GM13977 (cell line): ENCODE measurements at places on chromosomes 16 and 17.

GRCh38 chr16:89248196-89248982 is 30.9 kb downstream of the ZNF778 start:
- no peak for DNase-seq

- DNase-seq = no peak
These were observed 100.0 kb upstream of the ZFHX3 start for GRCh38 chr16:73147958-73148357.

DNA sequence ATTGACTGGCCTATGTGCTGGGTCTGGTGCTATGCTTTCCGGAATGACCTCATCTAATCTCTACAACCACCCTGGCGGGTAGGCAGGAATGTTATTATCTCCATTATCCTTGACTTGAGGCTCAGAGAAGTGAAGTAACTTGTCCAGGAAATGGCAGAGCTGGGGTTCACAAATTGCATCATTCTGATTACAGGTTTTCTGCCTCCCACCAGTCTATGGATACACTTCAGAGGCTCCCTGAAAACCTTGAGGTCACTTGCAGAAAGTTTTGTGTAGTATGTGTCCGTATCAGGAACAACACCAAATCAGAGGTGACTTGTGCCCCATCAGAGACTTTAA is 19.1 kb downstream of the NOD2 start:
- no peak for DNase-seq

DNA sequence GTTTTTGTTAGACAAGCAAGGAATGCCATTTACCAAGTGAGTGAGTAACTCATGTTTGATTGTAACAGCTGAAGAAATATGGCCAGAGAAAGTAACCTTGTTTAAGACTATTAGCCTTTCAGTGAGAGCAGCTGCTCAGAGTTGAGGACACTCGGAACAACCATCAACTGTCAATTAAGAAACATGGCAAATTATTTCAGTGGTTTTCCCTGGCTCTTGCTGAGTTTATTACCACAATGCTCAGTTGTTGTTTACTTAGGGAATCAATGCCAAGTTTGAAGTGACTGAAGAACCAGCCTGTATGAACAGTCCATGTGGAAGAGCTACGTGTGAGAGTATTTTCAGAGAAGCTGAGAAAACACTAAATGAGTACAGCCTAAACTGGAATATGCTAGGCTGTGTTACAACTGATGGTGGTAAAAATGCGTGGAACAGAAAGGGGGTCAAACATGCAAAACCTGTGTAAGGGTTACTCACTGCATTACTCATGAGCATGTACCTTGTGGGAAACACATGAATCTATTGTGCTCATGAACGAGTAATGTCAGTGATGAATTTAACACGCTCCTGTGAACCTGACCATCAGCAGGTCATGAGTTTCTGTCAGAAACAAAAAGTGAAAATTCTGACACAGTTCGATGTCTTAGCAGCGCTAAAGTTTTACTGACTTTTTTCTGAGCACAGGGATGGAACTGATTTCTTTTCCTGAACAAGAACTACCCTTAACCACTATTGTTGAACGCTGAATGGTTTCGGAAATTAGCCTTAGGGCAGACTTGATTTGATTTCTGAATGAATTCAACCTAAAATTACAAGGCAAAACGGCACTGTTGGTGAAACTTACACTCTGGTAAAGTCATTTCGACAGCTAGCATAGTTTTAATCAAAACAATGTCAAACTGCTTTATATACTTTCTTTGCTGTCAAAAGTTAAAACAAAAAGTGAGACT is 33.5 kb downstream of the GNA13 start:
- peak; percentile 74 for DNase-seq

GRCh38 chr16:24580665-24581064 is 41.3 kb downstream of the RBBP6 start:
- DNase-seq = peak; percentile 40

DNA sequence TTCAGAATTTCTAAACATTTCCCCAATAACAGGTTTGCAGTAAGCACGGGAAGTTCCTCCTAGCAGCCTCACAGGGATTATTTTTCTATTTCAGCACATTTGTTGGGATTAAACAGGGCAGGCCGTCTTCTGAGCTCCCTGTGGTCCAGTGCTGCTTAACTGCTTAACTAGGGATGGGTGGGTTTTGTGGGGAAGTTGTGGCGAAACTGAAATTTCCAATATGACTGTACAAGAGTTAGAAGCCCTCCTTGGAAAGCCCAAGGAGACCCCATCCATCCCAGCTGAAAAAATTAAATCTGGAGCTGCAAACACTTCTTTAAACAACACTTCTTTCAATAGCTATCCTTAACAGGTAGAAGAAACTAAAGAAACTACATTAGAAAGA is 22.2 kb downstream of the FAM117A start:
- no peak for DNase-seq

GRCh38 chr16:84534815-84535214 is 30.4 kb upstream of the MEAK7 start:
- DNase-seq = no peak

DNA sequence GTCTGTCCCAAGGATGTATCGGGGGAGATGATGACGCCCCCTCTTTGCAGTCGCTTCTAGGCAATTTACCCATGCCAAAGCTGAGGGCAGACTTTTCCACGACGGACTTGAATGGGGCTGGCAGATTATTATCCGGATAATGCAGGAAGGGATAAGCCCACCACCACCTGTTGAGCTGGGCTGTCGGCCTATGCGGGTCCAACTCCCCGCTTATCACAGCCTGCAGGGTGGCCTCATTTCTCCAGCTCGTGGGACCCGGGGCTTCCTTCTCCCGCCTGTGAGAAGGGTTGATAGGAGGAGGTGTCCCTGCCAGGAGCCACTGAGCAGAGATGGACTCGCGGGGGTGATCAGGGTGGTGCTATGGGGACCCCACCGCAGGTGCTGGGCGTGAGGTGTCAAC is 559 bp downstream of the CACNG5 start:
- no peak for DNase-seq

- DNase-seq = no peak
These were observed 7.5 kb downstream of the IFI35 start for GRCh38 chr17:43014020-43014648.

- DNase-seq = no peak
These were observed 184.6 kb downstream of the TMEM132E start for GRCh38 chr17:34763728-34764665.

DNA sequence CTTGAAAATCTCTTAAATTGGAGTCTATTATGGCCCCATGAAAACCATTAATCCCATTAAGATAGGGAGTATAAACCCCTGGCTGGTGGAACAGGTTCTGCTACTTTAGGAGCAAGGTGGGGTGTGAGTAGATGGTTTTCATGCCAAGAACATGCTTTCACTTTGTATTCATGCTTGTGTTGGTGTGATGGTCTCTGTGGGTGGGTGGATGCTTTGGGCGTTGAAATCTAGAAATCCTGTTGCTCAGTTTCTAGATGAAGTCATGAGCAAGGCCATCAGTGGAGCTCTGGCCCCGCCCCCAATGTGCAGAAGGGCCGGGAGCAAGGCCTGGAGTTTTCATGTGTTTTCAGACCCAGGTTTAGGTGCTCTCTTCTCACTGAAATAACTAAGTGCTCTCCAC is 20.1 kb downstream of the PLD6 start:
- DNase-seq = peak; percentile 76

GRCh38 chr16:23506606-23506994 is 3.7 kb downstream of the GGA2 start:
- DNase-seq = no peak

GRCh38 chr16:88939972-88940861 is 36.8 kb downstream of the CBFA2T3 start:
- peak; percentile 79 for DNase-seq

DNA sequence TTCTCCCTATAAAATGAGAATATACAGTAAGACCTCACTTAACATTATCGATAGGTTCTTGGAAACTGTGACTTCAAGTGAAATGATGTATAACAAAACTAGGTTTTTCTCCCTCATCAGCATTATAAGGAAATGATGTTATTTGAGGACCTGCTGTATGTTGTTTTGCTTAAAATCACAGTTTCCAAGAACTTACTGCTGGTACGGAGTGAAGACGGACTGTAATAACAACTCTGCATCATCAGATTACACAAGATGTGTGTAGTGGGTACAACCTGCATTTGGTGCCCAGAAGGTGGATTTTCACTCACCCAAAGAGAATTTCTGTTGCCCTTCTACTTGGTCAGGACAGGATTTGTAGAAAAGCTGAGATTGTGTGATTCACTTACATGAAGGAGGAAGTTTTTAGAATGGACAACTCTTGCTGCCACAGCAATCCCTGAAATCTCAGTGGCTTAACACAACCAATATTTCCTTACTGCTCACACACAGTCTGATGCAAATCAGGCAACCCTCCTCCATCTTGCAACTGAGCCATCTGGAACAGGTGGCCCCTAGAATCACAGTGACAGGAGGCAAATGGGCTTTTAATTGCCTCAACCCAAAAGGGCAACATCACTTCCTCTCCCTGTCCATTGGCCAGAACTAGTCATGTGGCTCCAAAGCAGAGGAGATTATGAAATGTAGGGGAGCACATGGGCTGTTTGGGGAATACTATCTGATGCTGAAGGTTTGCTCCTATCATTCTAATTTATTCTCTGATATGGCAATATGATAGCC is 67.6 kb upstream of the CACNG5 start:
- no peak for DNase-seq

DNA sequence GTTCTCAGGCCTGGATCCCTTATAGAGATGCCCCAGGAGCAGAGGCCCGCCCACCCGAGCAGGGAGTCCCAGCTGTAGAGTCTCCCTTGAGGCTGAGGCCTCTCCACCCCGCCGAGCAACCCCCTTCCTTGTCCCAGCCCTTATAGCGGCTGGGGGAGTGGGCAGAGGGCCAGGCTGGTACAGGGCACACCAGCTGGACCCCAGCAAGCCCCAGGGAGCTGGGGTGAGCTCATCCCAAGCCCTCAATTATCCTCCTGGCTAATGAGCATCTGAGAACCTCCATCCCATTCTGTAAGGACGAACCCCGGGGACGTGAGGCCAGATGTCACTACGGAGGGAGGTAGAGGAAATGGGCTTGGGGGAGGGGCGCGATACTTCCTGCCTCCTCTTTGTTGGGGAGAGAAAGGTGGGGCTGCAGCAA is 3.2 kb upstream of the SNN start:
- DNase-seq = no peak

GRCh38 chr16:48831076-48831722 is 221.2 kb upstream of the N4BP1 start:
- no peak for DNase-seq

GRCh38 chr16:885391-885790 is 84.9 kb upstream of the GNG13 start:
- no peak for DNase-seq

- DNase-seq = no peak
These were observed 30.4 kb upstream of the SBK1 start for GRCh38 chr16:28261942-28262341.

GRCh38 chr17:74981979-74982662 is 5.3 kb upstream of the CDR2L start:
- peak; percentile 86 for DNase-seq

- DNase-seq = no peak
These were observed 12.7 kb downstream of the KRT12 start for GRCh38 chr17:40854175-40854814.

- DNase-seq = peak; percentile 84
These were observed 15.9 kb downstream of the GRB7 start for GRCh38 chr17:39753514-39754160.

- DNase-seq = no peak
These were observed 51.7 kb downstream of the SNX29 start for GRCh38 chr16:12028288-12028619.

GRCh38 chr17:7211491-7212273 is 8.0 kb downstream of the DLG4 start:
- DNase-seq = no peak

DNA sequence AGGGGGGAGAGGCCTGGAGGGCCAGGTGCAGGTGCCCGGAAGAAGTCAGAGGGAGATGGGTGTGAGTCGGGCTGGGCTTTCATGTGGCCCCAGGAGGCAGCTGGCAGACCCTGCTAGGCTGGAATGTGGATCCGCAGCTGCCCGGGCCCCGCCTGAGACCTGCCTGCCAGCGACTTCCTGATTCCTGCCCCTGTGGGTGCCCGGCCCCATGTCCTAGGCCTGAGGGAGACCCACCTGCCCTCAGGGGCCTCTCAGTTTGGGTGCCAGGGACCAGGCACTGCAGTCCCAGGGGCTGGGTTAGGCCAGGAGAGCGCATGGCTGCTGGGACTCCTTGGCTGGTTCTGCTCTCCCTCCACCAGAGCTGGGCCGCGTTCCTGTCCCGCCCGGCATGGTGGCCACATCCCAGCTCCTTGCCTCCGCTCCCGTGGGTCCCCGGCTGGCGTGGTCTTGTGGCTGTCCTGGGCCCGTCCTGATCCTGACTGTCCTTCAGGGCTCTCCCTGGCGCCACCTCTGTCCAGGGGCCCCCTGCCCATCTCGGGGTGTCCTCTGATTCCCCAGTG is 22.1 kb upstream of the SPNS2 start:
- no peak for DNase-seq

DNA sequence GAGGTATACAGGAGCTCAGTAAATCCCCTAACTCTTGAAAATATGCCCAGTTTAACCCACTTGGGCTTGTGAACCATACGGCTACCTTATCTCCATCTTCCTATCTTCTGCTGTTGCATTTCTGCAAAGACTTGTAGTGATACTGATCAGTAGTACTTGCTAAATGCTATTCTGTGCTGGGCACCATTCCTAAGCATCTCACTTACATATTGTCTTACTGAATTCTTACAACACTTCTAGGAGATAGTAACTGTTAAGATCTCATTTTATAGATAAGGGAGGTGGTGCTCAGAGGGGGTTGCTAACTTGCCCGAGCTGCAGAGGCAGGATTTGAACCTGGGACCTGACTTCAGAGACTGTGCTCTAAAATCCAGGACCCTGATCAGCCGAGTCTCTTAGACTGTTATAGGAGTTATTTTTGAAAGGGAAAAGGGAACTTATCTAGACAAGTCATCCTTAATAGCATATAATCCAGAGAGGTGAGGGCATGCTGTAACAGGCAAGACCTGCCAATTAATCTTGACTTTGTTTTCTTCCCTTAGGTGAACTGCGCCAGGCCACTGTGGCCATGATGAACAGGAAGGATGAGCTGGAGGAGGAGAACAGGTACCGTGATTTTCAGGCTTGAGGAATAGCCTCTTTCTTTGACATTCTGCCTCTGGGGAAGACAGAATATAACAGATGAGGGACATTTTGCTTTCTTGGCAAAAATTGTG is 149.7 kb downstream of the SNX29 start:
- DNase-seq = no peak

GRCh38 chr16:56608876-56609462 is 585 bp downstream of the MT2A start:
- no peak for DNase-seq
